ENCODE measurements at places on chromosomes 12 and 14.

- no peak for DNase-seq
Observed at GRCh38 chr14:90644882-90645281, 171.3 kb downstream of the TTC7B start.

DNA sequence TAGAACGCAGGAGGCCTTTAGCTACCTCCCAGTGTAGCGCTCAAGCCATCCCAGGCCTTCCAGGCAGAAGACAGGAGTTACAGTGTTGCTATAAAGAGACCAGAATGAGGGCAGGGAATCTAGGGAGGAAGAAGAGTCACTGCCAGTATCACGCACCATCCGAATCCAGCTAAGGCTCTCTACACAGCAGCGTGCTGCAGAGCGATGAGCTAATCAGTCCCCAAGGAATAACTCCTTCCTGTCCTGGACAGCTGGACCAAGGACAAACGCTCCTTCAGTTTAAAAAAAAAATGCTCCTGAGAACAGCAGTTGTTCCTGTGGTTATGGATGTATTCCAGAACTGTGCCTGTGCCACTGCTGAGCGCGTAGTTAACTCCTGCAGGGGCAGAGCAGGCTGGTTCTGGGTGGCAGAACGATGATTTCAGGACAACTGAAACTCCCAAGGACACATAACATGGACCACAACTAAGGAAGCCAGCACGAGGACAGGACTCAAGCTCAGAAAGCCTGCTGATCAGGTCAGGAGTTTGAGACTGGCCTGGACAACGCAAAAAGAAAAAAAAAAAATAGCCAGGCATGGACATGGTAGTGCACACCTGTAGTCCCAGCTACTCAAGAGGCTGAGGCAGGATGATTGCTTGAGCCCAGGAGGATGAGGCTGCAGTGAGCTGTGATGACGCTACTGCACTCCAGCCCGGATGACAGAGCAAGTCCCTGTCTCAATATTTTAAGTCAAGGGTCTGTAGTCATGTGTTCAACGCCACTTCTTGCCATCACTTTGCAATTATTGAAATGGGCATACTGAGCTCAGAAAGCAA is 2.6 kb downstream of the IFFO1 start:
- no peak for DNase-seq

DNA sequence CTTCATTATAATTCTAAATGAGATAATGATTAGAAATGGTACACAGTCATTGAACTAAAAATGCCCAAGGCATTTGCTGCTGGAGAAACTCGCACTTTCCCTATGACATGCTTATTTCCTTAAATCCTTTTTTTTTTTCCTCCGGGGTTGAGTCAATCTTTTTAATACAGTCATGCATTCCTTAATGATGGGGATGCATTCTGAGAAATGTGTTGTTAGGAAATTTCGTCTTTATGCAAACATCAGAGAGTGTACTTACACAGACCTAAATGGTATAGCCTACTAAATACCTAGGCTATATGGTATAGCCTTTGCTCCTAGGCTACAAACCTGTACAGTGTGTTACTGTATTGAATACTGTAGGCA is 29.8 kb upstream of the DACT1 start:
- no peak for DNase-seq

- DNase-seq: no peak
Observed at GRCh38 chr14:22506778-22507351, 82.2 kb downstream of the DAD1 start.

DNA sequence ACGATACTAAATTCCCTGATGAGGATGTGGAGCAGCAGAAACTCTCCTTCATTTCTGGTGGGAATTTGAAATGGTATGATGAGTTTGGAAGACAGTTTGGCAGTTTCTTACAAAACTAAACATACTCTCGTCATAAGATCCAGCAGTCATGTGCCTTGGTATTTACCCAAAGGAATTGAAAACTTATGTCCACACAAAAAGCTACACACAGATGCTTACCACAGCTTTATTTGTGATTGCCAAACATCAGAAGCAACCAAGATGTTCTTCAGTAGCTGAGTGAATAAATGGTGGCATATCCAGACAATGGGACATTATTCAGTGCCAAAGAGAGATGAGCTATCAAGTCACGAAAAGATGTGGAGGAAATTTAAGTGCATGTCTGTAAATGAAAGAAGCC is 10.7 kb upstream of the APOLD1 start:
- no peak for DNase-seq

- DNase-seq: no peak
Observed at GRCh38 chr12:53484686-53485575, 14.3 kb downstream of the MAP3K12 start.

- no peak for DNase-seq
Observed at GRCh38 chr14:81831128-81831820, 297.6 kb upstream of the SEL1L start.

GRCh38 chr12:67819902-67820301 is 169.3 kb upstream of the IFNG-AS1 start:
- no peak for DNase-seq

- no peak for DNase-seq
Observed at GRCh38 chr14:99129998-99130397, 142.0 kb downstream of the BCL11B start.

DNA sequence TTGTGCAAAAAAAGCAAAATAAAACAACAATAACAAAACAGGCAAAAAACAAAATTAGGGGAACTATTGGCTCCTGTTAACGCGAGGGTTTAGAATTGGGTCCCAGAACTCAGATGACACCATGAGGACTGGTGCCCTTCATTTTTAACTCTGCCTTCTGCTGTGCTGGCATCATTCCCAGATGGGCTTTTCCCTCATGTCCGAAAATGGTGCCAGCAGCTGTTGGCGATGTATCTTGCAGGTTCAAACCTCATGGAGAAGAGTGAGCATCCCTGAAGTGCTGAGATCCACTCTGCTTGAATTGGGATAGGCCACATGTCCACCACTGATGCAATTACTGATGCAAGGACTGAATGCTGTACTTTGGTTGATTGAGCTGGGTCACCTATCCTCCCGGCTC is 61.1 kb downstream of the MYRFL start:
- DNase-seq: no peak

DNA sequence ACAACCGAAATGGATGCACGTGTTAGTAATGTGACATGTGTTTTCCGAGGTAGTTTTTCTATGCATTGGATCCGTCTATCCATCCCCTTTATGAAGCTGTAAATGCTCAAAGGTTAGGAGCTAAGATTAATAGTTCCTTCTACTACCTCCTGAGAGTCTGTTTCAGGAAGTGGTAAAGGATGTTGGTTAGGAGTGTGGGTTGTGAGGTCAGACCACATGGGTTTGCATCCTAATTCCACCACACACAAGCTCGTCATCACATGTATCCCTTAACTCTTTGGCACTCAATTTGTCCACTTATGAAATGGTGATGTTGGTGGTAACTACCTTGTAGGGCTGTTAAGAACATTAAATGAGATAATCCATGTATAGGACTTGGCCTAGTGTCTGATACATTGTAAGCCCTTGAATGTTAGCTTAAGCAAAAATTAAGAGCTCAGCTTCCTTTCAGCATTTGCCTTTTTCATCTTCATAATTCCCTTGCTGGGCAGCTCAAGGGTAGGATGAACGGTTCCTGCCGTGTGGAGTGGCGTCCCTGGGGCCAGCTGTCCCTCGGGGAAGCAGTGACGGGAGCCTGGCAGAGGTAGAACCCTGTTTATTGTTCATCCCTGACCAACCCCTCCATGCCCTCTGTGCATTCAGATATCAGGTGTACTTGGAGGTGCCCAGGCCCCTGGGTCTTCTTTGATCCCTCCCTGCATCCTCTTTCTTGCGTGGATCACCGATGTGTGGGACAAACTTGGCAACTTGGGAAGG is 52.3 kb downstream of the TSPAN9 start:
- no peak for DNase-seq

- DNase-seq: no peak
Observed at GRCh38 chr12:71942703-71943102, 4.1 kb downstream of the TPH2 start.

GRCh38 chr14:32472512-32473463 is 143.7 kb downstream of the AKAP6 start:
- no peak for DNase-seq

DNA sequence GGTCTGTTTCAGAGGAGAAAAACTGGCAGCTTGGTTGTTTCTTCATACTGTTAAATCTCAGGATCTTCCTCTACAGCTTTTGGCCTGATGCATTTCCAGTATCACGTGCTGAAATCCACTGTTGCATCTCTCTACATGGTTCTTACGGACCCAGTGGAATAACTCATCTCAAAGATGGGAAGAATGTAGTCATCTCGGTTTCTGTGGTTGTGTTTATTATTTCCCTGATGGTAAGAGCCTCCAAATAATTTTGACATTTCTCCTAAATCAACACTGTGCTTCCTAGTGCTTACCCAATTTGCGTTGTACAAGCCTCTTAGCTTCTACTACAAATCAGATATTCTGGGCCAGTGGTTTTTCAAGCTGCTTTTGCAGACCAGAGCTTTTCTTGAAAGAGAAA is 812.8 kb downstream of the C12orf50 start:
- no peak for DNase-seq

DNA sequence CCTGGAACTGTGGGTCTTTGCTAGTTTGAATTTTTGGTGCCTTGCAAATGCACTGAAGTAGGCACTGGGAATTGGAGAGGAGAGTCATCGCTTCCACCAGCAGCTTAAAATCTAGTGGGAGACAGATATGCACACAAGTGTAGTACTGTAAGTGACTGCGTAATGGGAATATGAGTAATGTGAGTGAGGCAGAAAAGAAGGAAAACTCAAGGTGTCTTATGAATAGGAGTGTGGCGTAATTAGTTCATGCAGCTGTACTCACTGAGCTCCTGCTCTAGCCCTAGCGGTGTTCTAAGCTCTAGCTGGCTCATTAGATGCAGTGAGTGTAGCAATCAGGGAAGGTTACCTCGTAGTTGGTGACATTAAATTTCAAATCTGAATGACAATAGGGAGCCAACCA is 2.8 kb downstream of the TCP11L2 start:
- no peak for DNase-seq

- no peak for DNase-seq
Observed at GRCh38 chr12:90327793-90328743, 619.4 kb upstream of the ATP2B1 start.

GRCh38 chr14:55398679-55399078 is 13.0 kb downstream of the ATG14 start:
- DNase-seq: no peak

GRCh38 chr14:89444516-89445125 is 27.6 kb upstream of the FOXN3 start:
- DNase-seq: no peak

DNA sequence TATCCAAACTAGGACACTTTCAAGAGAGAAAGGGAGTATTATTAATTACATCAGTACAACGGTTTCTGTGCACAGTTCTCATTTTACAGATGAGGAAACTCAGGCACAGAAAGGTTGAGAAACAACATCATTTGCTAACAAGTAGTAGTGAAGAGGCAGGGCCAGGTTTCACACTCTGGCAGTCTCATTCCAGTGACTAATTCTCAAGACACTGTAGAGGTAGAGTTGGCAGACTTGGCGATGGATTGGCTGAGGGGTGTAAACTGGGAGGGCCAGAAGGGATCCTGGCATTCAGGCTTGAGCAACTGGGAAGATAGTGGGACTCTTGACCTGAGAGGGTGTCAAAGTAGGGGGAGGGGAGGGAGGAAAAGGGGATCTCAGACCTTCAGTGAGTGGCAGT is 73.8 kb upstream of the BDKRB2 start:
- no peak for DNase-seq

DNA sequence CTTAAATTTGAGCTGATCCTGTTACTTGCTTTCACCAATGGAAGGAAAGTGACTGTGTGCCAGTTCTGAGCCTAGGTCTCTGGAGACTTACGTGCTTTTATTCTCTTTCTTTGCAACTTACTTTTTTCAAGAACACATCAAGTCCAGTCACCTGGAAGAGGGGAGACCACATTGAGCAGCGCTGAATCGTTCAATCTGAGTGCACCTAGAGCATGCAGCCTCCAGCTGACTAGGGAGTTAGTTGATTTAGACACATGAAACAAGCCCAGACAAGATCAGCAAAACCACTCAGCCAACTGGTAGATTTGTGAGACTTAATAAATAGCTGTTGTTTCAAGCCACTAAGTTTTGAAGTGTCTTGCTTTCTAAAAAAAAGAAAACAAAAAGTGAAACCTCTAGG is 1014.8 kb upstream of the FBXO33 start:
- DNase-seq: no peak

DNA sequence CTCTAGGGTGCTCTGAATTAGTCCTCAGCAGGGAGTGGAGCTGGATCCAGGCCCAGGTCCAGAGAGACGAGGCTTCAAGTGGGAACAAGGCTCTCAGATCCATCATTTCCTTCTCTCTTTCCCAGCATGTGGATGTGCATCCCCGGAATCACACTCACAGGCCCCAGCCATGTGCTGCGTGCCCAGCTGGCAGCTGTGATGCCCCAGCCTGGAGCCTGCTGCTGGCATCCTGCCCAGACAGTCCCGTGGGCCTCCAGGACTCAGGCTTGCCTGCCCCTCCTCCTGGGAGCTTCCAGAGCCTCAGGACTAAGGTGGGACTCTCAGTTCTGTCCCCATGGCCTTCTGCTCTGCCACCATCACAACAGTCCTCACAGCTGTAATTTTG is 6.2 kb upstream of the KRT84 start:
- DNase-seq: no peak

GRCh38 chr12:40248034-40248433 is 23.2 kb downstream of the LRRK2 start:
- no peak for DNase-seq

DNA sequence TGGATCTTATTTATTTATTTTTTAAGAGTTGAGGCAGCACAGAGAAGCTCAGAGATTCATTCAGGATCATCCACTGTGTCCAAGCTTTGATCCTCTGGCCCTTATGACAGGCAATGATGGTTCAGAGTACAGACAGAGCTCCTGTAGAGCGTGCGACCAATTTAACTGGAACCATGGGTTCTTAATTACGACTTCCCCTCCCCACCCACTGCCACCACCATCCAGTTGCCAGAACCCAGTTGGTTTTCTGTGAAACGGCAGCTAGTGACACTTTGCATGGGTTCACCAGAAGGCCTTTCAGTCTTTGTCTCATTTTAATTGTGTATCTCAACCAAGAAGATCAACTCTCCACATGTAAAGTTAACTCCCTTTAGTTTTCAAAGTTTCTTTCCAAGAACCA is 478.2 kb downstream of the ZFP36L1 start:
- DNase-seq: no peak

DNA sequence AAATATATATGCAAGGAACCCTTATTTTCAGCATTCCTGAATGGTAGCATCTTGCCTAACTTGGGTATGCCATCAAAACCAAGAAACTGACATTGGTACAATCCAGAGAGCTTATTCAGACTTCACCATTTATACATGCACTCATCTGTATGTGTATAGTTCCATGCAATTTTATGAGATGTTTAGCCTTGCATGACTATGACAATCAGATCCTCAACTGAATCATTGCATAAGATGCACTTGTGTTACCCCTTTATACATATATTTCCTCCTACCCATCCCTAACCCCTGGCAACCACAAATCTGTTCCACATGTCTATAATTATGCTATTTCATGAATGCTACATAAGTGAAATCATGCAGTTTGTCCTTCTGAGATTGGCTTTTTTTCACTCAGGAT is 37.0 kb upstream of the PPFIBP1 start:
- DNase-seq: no peak

DNA sequence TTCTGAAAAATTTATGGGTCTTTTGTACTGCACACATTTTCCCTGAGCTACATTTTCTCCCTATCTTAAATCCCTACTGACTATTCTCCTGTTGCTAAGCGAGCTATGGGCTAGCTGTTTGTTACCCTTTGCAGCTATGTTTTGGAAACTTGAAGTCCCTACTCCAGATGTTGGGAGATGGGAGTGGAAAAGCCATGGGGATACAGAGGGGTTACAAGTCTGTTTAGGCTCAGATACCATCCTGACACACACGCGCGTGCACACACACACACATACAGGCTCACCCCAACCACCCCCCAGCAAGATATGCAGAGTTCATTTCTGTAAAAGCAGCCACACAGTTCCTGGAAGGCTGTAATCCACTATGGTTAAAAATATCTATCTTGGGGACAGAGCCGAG is 15.8 kb downstream of the ATP5MC2 start:
- DNase-seq: no peak

All from activated gamma-delta T cell treated with anti-CD3 and anti-CD28 coated beads, Interleukin-2, amount 50 U/mL, for 16 hours (primary cell).